NCI-H526 treated with DMSO at 0.1 percent for 48 hours (cell line): ENCODE measurements at places on chromosomes 7 and 10.

- no peak for DNase-seq
These were observed 2.1 kb downstream of the ATP5MK start for GRCh38 chr10:103394180-103394579.

DNA sequence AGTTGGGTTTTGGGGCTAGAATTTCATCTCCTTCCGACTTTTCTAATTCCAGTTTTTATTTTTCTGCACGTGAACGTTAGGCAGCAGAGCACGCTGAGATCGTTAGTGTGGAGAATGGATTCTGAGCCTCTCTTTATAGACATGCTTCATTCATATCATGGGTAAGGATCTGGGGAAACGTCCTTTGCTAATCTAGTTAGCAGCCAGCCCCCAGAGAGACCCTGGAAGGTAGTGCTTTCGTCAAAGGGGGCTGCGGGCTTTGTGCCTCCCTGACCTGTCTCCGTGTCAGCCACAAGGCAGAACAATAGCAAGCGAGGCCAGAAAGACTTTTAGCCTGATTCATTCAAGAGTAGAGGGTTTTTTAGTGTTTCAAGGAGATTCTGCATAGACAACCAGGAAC is 196.3 kb upstream of the KLF6 start:
- no peak for DNase-seq

GRCh38 chr7:155527664-155528063 is 18.7 kb downstream of the CNPY1 start:
- DNase-seq: no peak

DNA sequence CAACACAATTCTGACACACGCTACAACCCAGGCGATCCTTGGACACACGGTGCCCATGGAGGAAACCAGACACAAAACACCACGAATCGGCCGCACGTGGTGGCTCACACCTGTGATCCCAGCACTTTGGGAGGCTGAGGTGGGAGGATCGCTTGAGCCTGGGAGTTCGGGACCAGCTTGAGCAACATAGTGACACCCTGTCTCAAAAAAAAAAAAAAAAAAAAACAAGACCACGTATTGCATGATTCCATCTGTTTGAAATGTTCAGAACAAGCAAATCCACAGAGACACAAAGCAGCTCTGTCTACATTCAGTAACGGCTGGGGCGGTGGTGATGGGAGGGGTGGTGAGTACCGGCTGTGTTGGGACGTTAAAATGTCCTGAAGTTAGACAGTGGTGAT is 25.2 kb downstream of the ADAP1 start:
- no peak for DNase-seq

DNA sequence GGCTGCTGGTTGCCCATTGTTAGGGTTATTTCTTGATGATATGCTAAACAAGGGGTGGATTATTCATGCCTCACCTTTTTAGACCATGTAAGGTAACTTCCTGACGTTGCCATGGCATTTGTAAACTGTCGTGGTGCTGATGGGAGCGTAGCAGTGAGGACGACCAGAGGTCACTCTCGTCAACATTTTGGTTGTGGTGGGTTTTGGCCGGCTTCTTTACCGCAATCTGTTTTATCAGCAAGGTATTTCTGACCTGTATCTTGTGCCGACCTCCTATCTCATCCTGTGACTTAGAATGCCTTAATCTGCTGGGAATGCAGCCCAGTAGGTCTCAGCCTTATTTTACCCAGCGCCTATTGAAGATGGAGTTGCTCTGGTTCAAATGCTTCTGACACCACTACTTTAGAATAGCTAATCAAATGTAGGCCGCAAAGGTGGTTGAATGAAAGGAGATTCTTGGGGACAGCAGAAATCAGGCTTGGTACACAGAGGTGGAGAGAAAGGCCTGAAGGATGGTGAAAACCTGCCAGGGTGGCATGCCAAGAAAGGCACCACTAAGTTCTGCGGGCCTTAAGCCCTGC is 17.9 kb upstream of the SMO start:
- DNase-seq: no peak

DNA sequence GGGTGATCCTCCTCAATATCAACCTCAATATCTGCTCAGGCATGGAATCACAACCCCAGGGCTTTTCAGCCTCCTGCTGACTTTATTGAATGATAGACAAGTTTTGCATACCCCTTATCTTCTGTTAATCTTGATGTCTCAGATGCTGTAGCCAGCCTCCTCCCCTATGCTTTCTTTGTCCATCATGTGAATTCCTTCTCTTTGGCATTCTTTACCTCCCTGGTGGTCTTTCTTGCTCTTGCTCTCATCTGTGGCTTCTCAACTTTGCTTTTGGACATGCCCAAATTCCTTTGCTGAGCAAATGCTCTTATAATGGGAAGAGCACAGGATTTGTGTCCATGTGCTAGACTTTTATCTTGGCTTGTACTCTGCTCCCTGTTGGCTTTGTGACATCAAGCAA is 73.4 kb upstream of the FAM13C start:
- DNase-seq: no peak

- DNase-seq: no peak
These were observed 139.7 kb upstream of the TMEM72 start for GRCh38 chr10:44771233-44771995.

DNA sequence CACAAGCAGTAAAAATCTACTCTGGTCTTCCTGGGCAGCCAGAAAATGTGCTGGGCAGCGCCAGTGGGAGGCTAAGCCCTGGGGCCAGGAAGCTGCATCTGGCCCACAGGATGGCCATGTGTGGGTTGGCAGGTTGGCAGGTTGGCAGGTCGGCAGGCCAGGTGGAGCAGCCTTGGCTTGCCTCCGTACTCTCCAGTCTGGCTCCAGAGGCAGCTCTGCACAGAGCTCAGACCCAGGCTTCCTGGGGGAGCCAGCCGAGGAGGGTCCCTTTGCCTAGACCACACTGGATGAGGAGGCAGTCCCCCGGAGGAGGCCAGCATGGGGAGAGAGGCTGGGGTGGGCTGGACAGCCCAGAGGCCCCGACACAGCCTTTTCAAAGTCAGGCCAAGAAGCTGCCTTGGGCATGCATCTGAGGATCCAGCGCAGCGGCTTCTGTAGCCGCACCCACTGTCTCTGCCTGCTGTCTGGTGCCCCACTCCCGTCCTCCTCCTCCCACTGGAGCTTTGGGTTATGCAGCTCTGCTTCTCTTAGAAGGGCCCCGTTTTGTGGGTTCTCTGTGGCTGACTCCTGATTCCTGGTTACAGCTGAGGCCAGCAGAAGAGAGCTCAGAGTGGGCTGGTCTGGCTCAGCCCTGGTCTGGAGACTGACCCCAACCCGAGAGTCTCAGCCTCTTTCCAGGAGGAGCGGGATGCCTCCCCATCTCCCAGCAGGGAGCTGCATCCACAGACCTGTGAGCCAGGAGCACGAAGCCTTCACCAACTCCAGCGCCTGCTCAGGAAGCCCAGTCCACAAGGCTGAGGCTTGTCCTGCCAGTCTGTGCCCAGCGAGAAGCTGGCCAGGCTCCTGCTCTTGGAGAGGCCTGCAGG is 44.6 kb downstream of the CFAP46 start:
- DNase-seq: no peak

DNA sequence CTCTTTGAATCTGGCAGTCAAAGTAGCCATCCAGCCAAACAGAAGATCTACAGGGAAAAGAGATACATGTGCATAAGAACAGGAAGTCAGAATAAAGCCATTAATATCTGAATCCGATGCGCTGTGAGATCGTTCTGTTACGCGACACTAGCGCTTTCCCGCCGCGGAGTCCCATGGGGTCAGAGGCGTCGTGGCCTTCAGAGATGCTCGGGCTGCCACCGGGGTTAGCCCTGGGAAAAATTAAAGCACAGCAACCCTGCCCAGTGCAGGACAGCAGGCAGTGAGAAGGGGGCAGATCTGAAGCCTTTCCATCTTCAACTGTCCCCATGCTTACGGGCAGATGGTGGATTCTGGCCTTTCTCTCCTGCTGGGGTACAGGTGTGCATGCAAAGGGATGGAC is 225.6 kb upstream of the MGMT start:
- DNase-seq: no peak

- no peak for DNase-seq
These were observed 41.9 kb upstream of the PRKAR2B start for GRCh38 chr7:107002529-107002998.

DNA sequence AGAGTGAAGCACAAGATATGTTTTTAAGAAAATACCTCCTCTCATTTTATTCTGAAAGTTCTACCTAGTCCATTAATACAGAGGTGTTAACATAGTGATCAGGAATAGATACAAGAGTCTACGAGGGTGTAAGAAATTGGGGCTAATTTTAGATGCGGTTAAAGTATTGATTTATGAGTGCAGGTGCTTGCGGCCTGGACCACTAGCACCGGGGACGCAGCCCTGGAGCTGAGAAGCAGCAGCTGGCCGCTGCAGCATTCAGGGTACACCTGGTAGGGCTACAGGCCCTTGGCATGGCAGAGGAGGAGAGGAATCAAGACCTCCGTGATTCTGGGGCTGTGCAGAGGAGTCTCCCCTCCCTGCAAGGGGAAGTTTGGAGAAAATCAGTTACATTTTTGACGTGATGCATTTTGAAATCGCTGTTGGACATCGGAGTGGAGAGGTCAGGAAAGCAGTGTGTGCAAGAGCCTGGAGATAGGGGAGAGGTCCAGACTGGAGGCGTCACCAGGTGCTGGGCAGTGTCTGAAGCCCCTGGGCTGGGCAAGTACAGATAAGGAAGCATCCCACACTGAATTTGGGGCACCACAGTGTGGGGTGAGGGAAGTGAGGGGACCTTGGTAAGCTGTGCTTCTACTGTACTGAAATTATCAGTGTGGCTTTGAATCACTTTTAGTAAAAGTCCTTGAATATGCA is 112.3 kb downstream of the VWC2 start:
- no peak for DNase-seq

DNA sequence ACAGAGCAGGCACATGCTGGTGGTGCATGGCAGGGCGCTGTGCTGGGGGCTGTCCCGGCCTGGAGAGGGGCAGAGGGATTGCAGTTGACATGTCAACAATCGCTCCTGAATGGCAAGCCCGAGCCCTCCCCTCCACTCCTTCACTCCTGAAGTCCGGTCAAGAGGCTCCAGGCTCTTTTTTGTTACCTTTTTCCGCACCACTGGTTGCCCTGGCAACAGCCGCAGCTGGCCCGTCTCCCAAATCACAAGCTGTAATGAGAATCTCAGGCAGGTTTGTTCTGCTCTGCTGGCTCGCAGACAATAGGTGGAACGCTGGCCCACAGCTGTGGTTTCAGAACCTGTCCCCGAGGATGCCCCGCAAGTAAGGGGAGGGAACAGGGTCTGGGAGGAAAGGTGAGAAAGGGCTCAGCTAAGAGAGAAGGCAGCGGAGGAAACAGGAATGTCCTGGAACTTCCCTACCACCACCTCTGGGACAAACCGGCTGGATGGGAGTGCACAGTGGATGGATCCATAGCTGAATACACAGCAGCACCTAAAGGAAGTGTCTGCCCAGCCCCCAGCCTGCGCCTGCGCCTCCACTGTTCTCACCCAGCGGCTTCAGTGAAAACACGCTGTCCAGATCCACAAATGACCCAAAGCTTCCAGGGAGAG is 58.9 kb downstream of the CALML3 start:
- DNase-seq: peak; percentile 64

GRCh38 chr10:27680691-27681605 is 64.7 kb downstream of the MKX start:
- DNase-seq: no peak

GRCh38 chr10:15313047-15313446 is 58.0 kb downstream of the FAM171A1 start:
- no peak for DNase-seq

- DNase-seq: no peak
These were observed 11.6 kb downstream of the CRPPA start for GRCh38 chr7:16409777-16410176.

- DNase-seq: no peak
These were observed 48.5 kb upstream of the PPP2R2D start for GRCh38 chr10:131852176-131852822.

- DNase-seq: no peak
These were observed 171.9 kb upstream of the RHOBTB1 start for GRCh38 chr10:61115897-61116296.

- no peak for DNase-seq
These were observed 108.7 kb downstream of the PLCE1 start for GRCh38 chr10:94102436-94102835.

DNA sequence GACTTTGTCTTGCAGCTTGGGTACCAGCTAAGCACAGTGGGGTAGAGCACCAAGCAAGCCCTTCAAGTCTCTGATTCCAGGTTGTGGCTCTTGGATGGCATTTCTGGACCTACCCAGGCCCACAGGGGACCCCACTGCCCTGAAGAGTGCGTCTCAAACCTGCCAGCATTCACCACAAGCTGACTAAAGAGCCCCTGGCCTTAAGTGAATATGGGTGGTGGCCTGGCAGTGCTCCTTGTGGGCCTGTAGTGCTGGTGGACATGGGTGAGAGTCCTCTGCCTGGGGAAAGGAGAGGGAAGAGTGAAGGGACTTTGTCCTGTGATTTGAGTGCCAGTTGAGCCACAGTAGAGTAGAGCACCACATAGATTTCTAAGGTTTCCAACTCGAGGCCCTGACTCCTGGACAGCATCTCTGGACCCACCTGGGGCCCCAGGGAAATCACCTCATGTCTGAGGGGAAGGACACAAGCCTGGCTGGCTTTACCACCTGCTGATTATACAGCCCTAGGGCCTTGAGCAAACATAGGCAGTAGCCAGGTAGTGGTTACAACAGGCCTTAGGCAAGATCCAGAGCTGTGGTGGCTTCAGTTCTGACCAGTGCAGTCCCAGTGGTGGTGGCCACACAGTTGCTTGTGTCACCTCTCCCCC is 23.7 kb downstream of the GSDME start:
- DNase-seq: no peak

DNA sequence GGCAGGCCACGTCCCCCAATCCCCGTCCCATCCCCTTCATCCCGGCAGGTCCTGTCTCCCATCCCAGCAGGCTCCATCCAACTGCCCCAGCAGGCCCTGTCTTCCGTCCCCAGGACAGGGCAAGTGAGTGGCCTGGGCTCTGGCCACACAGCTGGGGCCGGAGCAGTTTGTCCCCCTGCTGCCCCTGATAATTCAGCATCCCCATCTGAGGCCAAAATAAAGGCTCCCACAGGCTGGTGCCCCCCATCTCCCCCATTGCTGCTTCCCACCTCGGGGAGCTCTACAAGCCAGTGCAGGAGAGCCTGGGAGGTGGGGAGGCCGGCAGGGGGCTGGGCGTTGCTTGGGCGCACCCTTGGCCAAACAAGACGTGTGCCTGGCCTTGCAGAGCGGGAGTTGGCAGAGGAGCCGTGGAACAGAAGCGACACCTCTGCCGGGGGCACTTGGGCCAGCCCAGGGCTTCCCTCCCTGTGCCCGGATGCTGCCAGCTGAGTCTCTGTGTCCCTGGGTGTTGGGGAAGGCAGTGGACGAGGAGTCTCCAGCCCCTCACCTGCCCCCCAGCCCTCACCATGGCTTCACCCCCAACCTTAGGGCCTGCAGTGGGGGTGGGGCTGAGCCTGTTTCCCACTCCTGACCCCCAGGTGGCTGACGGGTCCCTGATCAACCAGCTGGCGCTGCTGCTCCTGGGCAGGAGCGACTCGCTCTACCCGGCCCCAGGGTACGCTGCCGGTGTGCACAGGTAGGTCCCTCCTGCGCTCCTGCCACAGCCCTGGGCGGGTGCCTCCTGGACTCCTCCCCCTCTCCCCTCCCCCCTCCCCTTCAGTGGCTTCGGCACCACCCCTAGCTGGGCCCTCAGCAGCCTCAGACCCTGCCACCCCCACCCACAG is 14.0 kb downstream of the AP5Z1 start:
- no peak for DNase-seq
